ENCODE measurements at places on chromosomes 3 and 15. TPM values are rescaled to one million over a fixed set of nuclear protein-coding genes. Genes with fewer than 3 reads are reported as not detected.

The MST1R gene
- total RNA-seq, result 0.35 TPM

The TIMP4 gene
- total RNA-seq, result 3.4 TPM

The LRRC2 gene
- total RNA-seq, result 2.0 TPM

The FBXW12 gene
- total RNA-seq, result not detected

The GOLGA8J gene
- total RNA-seq, result 0.12 TPM

The ADAMTS17 gene
- not detected for total RNA-seq

The PTH1R gene
- 0.15 TPM for total RNA-seq

The ALG3 gene
- 23.9 TPM for total RNA-seq

The RLBP1 gene
- not detected for total RNA-seq

The ZNF774 gene
- total RNA-seq, result 1.7 TPM

The CPB1 gene
- total RNA-seq, result not detected

The RFT1 gene
- 4.7 TPM for total RNA-seq

The GUCA1C gene
- total RNA-seq, result not detected

The UBAP1L gene
- total RNA-seq, result 0.53 TPM

The C3orf85 gene
- total RNA-seq, result not detected

The ZBTB20 gene
- total RNA-seq, result 18.6 TPM

The PSTPIP1 gene
- 1.4 TPM for total RNA-seq

Measured in smooth muscle cell of the coronary artery (primary cell).